ENCODE measurements at places on chromosomes 7 and 10.

- DNase-seq = no peak
Observed at GRCh38 chr10:122255509-122256301, 15.4 kb upstream of the BTBD16 start.

DNA sequence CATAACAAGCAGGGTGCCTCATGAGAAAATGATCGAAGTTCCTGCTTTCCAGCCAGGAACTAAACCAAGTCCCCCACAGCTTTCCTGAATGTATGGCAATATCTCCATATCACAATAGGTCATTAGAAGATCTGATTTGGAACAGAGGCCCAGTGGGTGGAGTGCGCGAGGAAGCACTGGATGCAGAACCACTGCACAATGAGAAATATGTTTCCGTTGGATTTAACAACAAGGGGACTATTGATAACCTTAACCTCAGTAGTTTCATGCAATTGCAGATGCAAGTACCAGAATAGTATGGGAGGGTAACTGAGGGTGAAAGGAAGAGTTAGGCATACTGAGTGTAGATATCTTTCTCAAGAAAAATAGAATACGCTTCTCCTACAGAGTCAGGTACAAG is 45.3 kb downstream of the ZPBP start:
- DNase-seq = no peak

DNA sequence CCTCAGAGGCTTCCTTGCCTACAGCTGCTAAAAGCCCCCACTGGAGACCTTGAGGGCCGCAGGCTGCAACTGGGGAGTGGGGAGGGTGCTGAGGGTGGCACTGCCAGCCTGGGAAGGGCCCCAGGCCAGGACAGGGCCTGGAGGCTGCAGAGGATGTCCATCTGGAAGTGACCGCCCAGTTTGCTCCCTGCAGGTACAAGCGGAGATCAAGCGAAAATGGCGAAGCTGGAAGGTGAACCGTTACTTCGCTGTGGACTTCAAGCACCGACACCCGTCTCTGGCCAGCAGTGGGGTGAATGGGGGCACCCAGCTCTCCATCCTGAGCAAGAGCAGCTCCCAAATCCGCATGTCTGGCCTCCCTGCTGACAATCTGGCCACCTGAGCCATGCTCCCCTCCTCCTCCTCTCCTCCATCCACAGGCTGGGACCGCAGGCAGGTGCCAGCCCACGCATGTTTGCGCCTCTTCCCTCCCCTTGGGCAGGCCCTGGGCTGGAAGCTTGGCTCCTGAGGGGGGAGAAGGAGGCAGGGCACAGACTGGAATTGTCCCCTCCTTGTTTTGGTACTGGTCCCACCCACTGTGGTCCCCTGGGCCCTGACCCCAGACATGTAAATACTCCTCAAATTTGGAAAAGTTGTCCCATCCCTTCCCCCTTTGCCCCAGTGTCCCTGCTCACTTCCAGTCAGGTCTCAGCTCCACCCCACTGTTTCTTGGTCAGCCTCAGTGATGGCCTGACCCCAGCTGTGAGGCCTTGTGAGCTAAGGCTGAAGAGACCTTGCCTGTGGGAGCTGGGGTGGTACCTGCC is 54.4 kb downstream of the ADCYAP1R1 start:
- DNase-seq = no peak

GRCh38 chr7:103129702-103130549 is 19.0 kb downstream of the NAPEPLD start:
- DNase-seq = peak; percentile 10

DNA sequence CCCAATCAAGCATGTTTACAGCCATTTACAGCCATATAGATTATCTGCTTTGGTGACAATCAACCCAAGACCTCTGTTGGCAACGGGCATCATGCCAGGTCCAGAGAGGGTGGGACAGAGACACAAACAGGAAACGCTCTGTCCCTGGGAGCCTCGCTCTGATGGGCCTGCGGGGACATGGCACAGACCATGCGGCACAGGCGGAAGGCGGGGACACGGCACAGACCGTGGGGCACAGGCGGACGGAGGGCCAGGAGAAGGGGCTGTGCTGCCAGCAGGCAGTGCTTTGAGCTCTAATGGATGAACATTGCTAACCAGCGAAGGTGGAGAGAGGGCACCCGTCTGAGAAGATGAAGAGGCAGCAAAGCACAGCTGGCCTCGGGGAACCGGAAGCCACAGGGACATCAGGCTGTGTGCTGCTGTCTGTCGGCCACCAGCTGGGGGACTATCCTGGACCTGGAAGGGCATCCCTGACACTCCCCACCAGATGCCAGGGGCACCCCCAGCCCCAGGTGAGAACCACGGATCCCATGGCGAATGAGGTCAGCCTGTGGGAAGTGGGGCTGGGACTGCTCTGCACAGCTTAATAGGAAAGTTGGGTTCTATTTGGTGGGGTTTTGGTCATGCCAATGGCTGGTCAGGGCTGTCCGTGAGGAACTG is 61.0 kb downstream of the DIP2C start:
- no peak for DNase-seq

GRCh38 chr10:69345890-69346474 is 67.7 kb downstream of the HK1 start:
- DNase-seq = no peak

- no peak for DNase-seq
Observed at GRCh38 chr10:55163388-55163979, 362.5 kb upstream of the PCDH15 start.

GRCh38 chr7:46909601-46910051 is 672.3 kb downstream of the TNS3 start:
- no peak for DNase-seq

- DNase-seq = no peak
Observed at GRCh38 chr7:13106513-13106912, 419.1 kb downstream of the ARL4A start.

DNA sequence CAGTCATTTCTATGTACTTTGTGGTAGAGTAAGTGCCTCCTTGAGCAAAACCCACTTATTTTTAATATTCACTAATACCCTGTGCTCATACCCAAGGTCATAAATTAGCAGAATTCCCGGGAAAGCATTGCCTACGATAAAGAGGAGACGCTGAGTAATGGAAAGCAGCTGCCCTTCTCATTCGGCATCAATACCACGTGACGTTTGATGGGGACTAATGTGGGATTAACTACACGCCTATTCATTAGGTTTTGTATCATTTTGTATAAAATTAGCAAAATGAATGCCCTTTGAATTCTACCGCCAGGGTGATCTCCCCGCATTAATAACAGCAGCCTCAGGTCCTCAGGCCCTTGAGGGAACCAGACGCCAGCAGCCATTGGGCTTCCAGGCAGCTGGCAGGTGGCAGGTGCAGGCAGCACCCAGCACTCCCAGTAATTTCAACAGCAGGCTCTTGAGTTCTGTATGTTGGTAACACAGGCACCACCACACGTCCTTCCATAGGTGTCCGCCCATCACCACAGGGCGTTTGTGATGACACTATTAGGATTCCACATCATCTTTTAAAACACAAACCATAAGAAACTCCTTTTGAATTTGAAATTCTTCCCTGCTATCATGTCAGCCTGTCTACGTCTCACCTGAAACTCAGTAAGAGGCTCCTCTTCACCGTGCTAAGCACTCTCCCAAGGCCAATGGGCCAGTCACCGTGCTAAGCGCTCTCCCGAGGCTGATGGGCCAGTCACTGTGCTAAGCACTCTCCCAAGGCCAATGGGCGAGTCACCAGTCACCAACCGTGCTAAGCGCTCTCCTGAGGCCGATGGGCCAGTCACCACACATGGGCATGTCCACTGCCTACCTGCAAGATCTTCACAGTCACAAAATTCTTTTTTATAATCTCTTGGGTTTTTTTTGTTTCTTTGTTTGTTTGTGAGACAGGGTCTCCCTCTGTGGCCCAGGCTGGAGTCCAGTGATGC is 509.4 kb downstream of the PTPRN2 start:
- DNase-seq = no peak

DNA sequence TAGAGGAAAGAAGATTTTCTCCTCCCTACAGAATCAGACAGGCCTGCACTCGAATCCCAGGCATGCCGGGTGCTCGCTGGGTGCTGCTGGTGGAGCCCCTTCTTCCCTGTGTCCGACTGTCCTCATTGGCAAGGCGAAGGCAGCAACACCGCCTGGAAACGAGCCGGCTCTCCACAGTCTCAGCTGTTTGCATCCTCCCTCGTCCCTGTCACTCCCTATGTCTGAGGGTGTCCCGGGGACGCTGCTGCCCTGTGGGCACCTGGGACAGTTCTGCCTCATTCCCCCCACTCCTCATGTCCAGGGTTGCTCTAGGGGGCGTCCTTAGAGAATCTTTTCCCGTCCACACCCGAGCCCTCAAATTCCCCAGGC is 31.6 kb upstream of the TMEM72 start:
- no peak for DNase-seq

DNA sequence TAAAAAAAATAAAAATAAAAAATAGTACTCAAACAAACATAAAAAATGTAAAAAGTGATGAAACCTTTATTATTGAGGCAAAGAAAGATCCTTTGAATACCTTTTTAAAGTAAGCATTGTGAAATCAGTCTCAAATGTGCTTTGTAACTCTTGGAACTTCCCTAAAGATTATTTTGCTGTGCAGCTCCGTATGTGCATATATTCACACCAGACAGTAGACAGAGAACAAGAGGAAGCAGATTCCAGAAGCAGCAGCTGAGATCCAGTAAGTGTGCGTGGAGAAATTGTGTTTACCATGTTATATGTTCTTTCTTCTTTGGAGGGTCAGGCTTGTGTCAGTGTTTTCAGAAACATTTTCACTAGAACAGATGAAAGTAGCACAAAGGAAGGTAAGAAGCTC is 324.9 kb downstream of the AGMO start:
- DNase-seq = no peak

DNA sequence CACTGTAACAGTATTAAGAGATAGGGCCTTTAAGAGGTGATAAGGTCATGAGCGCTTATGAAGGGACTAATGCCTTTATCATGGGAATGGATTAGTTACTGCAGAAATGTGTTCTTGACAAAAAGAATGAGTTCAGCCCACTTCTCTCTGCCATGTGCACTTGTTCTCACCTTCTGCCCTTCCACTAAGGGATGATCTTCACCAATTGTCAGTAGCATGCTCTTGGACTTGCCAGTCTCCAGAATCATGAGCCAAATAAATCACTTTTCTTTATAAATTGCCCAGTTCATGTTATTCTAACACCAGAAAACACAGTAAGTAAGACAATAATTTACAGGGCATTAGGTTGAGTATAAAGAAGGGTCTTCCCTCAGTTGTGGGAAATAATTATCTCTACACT is 189.1 kb downstream of the CRPPA start:
- no peak for DNase-seq

DNA sequence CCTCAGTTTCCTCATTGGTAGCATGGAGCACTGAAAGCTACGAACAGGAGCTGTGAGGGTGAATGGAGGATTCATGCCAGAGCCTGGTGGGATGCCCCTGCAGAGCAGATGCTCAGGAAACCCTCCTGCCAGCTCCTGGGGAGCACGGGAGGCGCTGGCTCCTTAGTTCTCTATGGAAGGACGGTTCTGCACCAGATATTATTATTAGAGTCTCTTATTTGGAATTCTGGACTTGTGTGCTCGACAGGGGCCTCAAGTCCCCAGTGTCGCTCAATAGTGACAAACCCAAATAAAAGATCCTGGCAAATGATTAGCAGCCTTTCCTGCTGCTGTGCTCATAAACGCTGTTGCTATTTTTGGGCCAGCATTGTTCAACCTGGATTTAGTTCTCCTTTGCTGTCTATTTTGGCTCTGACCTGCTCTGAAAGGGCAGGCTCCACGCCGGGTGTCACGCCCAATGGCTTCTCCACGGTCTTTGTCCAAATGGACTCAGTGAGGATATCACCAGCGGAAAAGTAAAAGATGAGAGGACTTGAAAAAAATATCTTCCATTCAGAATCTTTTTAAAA is 23.0 kb upstream of the KLF6 start:
- no peak for DNase-seq

GRCh38 chr7:70303309-70303708 is 705.0 kb downstream of the AUTS2 start:
- DNase-seq = no peak

DNA sequence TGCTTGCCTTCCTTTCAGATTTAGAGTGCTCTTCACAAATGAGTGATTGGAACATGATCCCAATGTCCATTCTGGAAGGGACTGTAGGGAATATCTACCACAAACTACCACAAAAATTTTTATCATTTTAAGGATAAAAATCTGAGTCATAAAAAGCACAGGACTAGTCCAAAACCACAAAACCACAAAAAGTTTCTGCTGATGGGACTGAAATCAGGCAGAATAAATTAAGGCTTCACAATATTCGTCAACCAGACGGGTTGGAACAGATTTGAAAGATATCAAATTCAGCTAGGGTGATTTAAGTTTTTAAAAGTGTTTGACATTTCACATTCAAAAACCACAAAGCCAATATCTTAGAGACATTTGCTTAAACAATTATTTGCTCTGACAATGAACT is 100.1 kb upstream of the PTN start:
- DNase-seq = no peak

DNA sequence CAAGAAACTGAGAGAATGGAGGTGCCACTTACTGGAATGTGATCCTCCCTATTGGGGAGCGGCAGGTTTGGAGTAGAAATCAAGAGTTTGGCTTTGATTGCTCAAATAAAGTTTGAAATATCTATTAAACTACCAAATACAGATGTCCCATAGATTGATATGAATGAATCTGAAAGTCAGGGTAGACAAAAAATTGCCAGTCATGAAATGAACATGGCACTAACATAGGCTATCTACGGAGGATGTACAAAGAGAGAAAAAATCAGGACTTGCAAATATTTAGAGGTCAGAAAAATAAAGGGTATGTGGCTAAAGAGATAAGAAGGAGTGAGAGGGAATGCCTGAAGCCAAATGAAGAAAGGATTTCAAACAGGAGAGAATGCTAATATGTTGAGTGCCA is 119.9 kb downstream of the PCDH15 start:
- no peak for DNase-seq

GRCh38 chr10:130432271-130432670 is 296.1 kb downstream of the GLRX3 start:
- no peak for DNase-seq

DNA sequence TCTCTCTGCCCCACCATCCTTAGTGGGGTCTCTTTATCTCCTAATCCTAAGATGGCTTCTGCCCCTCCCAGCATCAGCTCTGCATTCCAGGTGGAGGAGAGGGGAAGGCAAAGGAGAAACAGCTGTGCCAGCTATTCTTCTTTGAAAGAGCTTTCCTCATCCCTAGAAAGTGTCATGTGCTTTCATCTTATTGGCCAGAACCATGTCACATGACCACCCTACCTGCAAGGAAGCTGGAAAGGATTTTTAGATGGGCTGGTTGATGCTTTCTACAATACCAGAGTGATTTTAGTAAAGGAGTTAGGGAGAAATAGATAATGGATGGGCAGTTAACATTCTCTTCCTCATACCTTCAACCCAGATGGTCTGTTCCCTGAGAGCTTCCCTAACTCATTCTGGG is 141.1 kb downstream of the INSYN2A start:
- DNase-seq = no peak
